ENCODE measurements at places on chromosomes 11 and 22. TPM values are rescaled to one million over a fixed set of nuclear protein-coding genes. Genes with fewer than 3 reads are reported as not detected.

The CCDC90B gene
- 45.1 TPM for total RNA-seq

The SNX32 gene
- 2.1 TPM for total RNA-seq

The POLD4 gene
- total RNA-seq: 174 TPM

The TCN2 gene
- total RNA-seq: 9.0 TPM

The RAG2 gene
- total RNA-seq: not detected

GRCh38 chr11:72295471-72295870, 51.5 kb upstream of the PHOX2A start:
- no peak for DNase-seq

- no peak for DNase-seq
Observed at GRCh38 chr11:67153971-67154370, 34.9 kb downstream of the KDM2A start.

DNA sequence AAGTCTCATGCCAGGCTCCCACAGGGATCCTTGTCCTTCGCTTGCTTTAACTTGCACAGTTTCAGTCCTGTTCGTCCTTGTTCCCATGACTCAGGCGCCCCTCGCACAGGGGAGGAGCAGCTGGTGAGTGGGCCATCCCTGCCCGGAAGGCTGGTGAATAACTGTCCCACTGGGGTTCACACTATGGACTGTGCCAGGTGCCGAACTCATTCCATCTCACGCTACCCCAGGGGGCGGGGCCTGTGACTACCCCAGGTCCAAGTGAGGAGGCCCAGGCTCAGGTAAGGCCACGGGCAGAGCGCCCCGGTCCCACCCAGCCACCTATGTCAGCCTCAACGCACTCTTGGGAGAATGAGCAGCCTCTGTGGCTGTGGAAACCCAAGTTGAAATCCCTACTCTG, 7.2 kb upstream of the CARD10 start:
- DNase-seq: no peak

DNA sequence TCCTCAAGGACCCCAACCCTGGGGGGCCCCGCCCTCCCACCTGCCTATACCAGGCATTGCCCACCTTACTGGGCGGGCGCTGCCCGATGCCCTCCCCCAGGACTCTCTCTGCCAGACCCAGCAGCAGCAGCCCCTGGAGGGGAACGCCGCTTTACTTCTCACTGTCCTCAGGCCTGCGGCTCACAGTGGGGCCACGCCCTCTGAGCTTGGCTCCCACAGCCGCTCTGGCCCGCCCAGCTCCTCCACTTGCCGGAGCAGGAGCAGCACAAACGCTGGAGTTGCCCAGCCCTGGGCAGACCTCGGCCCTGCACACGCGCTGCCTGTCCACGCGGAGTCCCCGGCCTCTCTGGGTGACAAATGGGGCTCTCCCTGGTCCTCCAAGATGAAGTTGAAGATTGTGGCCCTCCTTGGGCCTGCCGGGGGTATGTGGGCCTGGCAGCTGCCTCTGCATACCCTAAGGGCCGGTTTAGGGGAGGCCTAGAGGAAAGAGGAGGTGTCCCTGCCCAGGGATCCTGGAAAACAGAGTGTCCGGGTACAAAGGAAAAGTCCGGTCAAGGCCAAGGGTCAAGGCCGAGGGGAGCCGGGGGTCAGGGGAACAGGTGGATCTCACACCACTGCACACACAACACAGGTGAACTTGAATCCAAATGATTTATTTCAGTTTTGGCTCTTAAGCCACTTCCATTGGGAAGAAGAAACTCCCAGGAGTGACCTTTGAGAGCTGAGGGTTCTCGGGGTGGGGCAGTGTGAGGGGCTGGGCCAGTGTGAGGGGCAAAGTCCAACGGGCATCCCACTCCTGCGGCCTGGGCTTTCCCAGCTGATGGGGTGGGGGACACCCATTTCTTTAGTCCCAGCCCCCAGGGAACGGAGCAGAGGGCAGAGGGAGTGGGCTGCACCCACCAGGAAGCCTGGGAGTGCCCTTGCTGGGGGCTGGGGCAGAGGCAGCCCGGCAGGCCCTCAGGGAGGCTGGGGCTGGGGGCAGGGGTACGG, 674 bp upstream of the BAIAP2L2 start:
- no peak for DNase-seq

DNA sequence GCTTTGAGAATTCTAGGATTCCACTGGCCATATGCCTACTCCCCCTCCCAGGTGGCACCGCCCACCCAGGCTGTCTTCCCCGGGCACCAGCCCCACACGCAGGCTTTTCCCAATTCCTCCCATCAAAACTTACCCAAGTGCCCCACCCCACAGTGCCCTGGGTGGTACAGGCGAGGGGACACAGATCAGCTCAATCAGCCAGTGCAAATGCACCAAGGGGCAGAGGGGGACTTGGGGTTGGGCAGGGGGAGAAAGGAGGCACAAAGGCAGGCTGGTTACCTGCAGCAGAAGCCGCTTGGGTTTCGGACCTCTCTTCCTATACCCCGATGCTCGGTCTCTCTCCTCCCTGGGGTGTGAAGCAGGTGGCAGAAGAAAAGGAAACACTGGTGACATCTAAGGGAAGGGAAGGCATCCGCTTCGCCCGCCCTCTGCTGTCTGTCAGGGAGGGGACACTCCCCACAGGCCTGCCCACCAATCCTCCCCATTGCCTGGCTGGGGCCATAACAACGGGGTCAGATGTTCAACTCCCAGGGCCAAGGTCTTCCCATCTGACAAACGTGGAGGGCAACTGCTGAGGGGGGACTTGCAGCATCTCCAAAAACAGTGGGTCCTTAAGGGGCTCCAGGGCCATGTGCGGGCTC, 14.0 kb downstream of the CBX7 start:
- no peak for DNase-seq

DNA sequence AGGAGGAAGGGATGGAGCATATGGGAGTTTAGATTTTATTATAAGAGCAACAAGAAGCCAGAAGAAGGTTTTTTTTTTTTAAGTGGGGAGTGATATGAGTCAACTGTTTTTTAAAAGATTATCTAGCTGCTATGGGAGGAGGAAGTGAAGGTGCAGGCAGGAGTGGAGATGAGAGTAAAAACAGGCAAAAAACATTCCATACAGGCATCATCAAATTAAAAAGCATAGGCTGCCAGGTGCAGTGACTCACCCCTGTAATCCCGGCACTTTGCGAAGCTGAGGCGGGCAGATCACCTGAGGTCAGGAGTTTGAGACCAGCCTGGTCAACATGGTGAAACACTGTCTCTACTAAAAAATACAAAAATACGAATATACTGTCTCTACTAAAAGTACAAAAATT, 368.4 kb upstream of the MTNR1B start:
- no peak for DNase-seq

- DNase-seq: no peak
Observed at GRCh38 chr11:2109541-2110019, 29.6 kb downstream of the IGF2 start.

DNA sequence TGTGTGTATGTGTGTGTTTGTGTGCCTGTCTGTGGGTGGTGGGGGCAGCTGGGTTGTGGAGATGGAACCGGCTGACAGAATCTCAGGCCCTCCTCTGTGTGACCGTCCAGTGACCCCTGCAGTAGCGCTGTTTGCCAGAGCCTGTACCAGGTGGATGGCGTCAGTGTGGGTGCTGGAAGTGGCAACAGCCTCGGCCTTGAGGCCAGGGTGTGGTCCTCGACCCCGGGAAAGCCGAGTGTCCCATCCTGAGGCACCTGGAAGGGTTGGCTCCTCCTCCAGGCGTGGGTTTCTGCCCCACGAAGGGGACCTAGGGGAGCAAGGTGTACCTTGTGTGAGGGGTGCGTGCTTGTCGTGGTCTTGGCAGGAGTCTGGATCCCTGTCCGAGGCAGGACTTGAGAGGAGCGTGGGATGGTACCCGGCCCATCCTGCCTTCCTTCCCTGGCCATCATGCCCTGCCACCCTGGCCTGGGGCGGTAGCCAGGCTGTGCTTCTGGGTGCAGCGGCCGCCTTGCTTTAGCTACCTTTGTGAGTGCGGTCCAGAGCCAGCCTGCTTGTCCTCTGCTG, 16.5 kb downstream of the TPCN2 start:
- DNase-seq: no peak

GRCh38 chr11:2358754-2359442, 18.2 kb upstream of the CD81 start:
- no peak for DNase-seq

DNA sequence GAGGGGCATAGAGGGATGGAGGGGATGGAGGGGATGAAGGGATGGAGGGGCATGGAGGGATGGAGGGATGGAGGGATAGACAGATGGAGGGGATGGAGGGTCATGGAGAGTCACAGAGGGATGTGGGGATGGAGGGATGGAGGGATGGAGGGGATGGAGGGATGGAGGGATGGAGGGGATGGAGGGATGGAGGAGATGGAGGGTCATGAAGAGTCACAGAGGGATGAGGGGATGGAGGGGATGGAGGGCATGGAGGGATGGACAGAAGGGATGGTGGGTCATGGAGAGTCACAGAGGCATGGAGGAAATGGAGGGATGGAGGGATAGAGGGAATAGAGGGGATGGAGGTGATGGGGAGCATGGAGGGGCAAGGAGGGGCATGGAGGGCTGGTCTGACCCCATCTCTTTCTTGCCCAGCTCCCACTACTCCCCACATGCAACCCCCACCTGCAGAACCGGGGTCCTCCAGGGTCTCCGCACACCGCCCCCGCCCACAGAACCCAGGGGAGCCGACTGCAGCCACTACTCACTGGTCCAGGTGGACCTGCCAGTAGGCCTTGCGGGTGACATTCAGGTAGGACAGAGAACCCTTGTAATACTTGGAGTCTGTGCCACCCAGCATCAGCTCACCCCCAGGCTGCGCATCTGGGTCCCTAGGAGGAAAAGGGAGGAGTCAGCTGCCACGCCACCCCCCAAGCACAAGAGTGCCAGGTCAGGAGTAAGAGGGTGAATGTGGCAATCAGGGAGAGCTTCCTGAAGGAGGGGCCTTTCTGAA, 4.2 kb upstream of the IFITM10 start:
- DNase-seq: no peak

DNA sequence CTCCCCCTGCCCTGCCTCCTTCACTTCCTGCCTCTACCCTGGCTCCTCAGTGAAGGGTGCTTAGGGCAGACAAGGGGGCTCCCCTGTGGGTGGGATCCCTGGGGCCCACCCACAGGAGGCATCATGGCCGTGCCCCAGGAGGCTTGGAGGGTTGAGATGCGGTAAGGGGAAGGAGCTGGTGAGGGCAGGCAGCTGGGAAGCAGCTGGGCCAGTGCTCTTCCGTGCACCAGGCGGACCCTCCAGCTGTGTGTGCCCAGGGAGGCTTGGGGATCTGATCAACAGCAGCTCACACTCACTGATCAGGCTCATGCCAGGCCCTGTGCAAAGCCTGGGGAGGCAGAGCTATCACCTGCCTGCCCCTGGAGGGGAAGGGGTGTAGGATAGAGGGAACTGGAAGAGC, 59.3 kb upstream of the TTLL12 start:
- DNase-seq: no peak

DNA sequence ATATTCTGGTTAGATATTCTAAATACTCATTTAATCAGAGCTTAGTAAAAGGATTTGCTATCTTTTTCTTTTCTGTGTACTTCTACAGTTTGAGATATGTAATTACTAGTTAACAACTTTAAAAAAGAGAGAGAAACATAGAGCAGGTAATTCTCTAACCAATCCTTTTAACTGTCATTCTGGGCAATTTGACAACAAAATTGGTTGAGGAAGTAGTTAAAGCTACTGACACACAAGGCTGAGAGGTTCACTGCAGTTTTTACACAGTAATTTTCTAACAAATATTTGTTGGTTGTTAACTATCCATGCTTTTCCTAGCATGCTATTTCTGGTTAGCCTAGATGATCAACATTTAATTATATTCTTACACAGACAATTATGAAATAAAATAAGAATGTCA, 3.6 kb downstream of the SOX6 start:
- DNase-seq: no peak

- DNase-seq: no peak
Observed at GRCh38 chr11:26478710-26479109, 93.4 kb downstream of the MUC15 start.

- DNase-seq: no peak
Observed at GRCh38 chr11:116192509-116193210, 580.1 kb downstream of the BUD13 start.

GRCh38 chr22:24391836-24392217, 35.6 kb upstream of the ADORA2A start:
- no peak for DNase-seq

GRCh38 chr11:88511006-88511405, 173.5 kb upstream of the CTSC start:
- no peak for DNase-seq

DNA sequence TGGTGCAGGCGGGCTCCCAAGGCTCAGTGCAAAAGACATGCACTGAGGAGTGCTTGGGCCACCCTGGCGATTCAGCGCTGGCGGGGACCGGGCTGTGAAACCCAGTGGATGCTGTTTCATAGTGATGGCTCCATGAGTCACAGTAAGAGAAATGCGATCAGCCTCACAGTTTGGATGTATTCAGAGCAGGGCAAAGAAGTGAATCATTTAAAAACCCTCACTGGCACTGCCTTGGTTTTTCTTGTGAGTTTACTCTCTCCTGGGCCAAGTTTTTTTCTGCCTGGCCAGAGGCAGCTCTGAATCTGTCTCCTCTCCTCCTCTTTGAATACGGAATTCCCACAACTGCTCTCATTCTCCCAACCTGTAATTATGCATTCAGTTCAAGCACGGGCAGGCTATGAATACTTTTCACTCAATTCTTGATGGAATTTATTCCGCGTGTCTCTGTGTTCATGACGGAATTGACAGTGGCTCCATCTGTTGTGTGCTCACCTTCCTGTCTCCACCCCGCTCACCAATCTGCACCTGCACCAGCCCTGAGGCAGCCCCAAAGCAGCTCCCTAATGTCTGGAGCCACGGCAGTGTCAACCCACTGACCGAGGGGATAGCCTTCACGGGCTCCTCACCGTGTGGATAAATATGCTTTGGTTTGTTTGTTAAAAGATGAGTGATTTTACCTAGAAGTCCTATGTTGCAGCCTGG, 14.9 kb downstream of the ADAMTS8 start:
- peak; percentile 65 for DNase-seq

- DNase-seq: no peak
Observed at GRCh38 chr11:17250561-17251350, 25.8 kb upstream of the NUCB2 start.

DNA sequence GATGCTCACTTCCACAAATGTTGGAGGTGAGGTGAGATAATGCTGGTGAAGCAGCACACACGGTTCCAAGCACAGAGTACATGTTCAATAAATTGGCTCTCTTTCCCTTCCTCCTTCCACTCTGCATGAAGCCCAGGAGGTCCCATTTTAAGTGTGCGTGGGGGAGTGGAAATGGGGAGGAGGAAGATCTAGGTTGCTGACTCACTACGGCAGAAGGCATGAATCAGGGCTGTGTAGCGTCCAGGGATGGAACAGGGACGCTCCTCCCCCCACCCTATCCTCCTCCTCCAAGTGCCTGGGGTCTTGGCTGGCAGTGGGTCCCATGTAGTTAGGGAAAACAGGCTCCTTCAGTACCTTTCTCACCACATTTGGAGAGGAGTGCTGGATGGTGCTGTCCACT, 44.2 kb downstream of the TRIM66 start:
- DNase-seq: no peak

GRCh38 chr22:23110190-23110921, 31.4 kb downstream of the RSPH14 start:
- DNase-seq: no peak

DNA sequence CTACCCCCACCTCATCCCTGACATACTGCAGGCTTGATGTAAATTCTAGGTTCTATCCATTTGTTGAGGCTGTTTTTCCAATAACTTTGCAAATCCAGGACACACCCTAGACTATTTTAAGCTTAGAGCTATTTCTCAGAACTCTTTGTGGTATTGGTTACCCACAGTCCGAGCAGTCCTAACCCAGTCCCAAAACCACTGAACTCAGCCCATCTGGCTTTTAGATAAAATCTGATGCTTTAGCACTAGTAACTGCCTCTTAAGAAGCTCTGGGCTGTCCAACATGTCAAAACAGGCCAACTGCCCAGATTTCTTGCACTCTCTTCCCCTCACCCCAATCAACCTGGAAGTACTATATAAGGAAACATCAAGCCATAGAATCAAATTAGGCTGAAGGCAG, 344.4 kb upstream of the CADM1 start:
- no peak for DNase-seq

Measured in epithelial cell of proximal tubule (primary cell).